ENCODE measurements at places on chromosomes 1 and 21.

DNA sequence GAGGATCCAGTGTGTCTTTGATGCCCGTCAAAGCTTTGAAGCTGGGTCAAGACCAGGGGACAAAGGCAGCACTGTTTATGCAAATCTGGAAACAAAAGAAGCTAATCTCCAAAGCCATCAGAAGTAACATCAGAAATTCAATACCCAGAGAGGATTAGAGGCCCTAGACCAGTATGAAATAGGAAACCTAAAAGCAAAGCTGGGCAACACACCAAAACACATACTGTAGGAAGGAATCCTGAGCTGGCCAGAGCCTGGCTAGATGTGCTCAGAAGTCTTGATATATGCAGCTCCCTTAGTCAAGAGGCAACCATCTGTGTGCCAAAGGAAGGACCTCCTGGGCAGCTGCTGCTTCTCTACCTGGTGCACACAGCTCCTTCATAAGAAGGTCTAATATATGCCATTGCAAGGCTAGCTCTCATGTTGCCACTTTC is 12.3 kb downstream of the COLGALT2 start:
- DNase-seq: no peak

DNA sequence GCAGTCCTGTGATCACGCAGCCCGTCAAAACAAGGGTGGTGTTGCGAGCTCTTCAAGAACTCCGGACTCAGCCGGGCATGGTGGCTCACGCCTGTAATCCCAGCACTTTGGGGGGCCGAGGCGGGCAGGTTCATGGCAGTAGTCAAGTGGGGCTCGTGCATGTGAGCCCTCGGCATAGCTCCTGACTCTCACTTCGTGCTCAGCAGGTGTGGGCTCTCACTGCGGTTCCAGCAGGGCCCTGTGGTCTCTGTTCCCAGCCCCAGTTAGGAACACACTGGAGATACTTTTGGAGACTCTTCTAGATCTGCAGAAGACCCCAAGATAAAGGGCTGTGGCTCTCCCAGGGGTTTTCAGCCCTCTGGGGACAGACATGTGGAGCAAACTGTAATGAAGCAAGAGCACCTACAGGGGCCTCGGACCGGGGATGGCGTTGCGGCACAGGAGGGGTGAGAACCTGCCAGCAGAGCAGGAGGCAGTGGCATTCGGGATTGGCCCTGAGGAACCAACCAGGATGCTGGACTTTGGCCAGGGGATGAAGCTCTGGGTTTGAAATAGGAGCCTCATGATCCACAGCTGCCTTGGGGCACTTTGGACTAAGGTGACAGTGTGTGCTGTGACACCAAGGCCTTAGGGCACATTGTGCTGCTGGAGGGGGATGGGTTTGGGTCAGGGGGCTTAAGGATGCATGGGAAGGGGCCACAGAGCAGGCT is 443.2 kb downstream of the CAMTA1 start:
- no peak for DNase-seq

GRCh38 chr1:76547916-76548315 is 319.4 kb upstream of the ST6GALNAC5 start:
- DNase-seq: no peak

DNA sequence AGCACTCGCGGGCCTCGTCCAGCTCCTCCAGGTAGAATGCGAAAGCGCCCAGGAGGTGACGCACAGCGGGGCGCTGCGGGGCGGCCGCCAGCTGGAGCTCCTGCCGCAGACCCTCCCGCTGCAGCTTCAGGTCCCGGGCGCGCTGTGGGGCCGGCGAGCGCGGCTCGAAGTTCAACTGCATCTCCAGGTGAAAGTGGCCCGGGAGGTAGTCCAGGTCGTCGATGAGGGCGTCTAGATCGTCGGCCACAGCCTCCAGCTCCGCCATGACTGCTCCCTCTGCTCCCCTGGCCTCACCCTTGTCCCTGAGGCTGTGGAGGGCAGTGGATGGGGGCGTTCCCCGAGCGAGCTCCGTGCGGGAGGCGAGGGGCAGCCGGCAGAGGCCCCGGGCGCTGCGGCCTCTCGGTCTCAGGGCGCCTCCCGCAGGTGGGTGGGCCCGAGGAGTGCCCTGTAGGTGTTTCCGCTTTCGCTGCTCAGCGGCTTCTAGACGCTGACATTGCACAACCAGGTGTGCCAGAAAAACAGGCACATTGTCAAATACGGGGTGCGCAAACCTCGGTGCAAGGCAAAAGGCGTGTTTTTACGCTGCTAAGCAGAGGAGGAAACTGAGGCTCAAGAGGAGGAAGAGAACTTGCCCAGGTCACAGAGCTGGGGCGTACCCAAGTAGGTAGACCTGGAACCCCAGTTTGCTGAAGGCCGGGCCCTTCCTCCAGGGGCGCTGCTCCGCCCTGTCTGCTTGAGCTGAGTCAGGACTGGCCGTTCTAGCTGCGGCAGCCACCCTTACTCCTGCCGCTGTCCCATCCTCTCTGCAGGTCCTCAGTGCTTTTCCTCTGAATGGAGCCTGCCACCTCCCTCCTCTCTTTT is at the start of gene TTC22:
TSS of gene TTC22 (minus strand) at position 425 of the 861 bp plus-strand sequence. CDS start at position 265, 160 bp downstream.
- DNase-seq: no peak

- DNase-seq: no peak
Observed at GRCh38 chr1:50521703-50522102, 98.5 kb upstream of the DMRTA2 start.

- DNase-seq: no peak
Observed at GRCh38 chr1:3956527-3957170, 56.6 kb upstream of the C1orf174 start.

- DNase-seq: no peak
Observed at GRCh38 chr1:2587071-2587859, 688 bp downstream of the PRXL2B start.

DNA sequence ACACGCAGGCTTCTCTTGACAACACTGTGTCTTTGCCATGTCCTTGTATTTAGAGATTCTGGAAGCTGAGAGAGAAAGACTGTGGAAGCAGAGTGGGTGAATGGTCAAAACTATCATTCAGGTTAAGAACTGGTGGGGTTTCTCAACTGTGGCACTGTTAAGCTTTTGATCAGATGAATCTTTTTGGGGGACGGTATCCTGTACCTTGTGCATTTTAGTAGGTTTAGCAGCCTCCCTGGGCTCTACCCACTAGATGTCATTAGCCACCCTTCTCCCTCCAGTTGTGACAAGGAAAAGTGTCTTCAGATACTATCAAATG is 39.4 kb downstream of the ATP1A1 start:
- DNase-seq: no peak

- peak; percentile 43 for DNase-seq
Observed at GRCh38 chr1:156489166-156489934, 11.2 kb downstream of the MEF2D start.

- no peak for DNase-seq
Observed at GRCh38 chr1:96487971-96488370, 233.6 kb upstream of the PTBP2 start.

- no peak for DNase-seq
Observed at GRCh38 chr1:24999906-25000305, 69.8 kb upstream of the RUNX3 start.

DNA sequence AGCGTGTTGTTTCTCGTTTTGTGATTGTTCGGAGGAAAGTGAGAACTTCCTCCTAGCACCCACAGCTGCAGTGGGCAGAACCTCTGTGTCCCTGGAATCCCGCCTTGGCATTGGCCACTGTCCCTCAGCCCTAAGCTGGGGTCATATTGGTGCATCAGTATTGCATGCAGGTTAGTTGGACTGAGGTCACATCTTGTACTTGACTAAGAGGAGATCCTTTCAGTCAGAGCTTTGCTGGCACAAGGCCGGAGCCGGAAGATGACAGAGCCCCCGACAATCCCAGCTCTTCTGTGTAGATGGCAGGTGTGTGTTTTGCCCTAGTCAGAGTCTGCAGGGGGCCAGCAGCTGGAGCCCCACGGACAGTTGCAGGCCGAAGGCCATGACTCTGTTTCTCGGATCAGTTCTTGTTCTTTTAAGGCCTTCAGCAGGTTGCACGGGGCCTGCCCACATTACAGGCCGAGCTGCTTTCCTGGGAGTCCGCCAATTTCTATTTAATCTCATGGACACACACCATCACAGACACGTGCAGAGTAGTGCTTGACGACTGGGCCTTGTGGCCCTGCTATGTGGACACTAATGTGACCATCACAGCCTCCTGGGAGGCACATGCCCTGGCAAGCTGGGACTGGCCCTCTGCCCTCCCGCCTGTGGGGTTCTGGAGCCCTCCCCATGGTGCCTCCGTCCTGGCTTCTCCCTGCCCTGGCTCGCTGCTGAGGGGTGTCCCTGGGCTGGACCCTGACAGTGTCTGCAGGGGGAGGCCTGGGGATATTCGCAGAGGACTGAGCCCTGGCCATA is 14.9 kb downstream of the SNAP47 start:
- DNase-seq: no peak
